ENCODE measurements at places on chromosomes 1 and 21.

DNA sequence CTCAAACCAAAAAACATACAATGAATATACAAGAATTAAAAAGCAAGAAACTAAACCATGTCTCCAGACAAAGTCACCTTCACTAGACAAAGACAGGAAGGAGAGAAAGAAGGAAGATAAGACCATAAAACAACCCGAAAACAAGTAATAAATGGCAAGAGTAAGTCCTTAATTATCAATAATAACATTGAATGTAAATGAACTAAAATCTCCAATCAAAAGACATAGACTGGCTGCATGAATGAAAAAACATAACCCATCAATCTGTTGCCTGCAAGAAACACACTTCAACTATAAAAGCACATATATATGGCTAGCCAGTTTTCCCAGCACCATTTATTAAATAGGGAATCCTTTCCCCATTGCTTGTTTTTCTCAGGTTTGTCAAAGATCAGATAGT lies 100.8 kb upstream of the SAMSN1 start:
- DNase-seq: no peak

GRCh38 chr21:36450511-36450910 lies 29.4 kb downstream of the CLDN14 start:
- DNase-seq: no peak

DNA sequence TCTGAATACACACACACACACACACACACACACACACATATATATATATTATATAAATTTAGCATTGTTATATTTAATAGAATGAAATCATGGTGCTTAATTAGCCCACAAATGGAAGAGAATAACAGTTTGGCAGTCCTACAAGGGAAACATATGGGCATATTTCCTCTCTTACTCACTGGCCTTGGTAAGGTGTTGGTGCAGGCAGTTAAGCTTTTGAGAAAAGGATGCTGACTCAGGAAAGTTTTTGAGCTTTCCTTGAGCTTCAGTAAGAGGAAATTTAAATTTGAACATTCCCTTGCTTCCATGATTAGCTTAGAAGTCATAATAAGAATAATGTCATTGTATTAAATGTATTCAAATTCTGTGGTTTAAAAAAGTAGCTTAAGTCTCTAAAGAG lies 37.0 kb upstream of the B3GALT5 start:
- DNase-seq: no peak

- DNase-seq: no peak
These were observed 279.7 kb downstream of the ST6GALNAC3 start for GRCh38 chr1:76354236-76354635.

DNA sequence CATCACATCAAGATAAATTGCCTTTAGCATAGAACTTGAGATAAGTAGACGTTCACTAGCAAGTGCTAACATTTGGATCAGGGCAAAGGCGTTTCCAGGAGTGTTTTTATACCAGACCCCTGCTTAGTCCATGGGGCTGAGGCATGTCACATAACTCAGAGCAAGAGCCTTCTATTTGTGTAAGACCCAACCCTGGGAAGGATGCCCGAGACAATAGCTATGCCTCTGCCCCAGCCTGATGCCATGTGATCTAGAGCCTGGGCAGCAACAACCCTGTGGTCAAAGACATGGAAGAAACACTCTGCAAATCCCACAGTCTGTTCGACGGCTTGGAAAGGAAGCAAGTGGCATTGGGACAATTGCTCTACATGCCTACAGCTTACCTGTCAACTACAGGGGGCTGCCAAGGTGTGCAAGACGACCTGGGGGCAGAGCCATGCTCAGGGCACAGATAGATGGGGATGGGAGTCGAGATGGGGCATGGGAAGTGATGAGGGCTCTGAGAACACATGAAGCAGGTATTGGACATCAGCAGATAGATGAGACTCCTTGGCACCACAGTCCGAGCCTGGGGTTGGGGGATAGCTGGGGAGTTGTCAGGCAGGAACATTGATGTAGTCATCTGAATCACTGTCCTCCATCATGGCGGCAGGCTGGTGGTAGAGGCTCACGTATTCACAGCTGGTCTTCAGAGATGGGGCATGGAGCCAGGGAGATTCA lies 7.3 kb downstream of the IL24 start:
- no peak for DNase-seq

DNA sequence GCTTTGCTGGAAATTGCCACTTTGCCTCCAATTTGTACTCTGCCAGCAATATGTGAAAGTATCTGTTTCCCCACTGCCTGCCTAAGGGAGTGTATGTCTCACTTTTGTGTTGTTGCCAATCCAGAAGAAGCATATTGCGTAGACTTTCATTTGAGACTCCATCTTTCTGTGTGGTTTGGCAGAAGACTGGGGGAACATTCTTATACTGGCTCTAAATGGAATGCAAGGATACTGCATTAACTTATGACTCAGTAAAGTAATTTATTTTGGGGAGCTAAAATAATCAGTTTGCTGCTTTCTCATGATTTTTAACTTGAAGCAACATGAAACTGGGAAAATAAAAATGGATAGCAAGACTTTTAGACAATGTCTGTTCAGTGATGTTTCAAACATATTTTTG lies 107.7 kb upstream of the TMPRSS2 start:
- no peak for DNase-seq

DNA sequence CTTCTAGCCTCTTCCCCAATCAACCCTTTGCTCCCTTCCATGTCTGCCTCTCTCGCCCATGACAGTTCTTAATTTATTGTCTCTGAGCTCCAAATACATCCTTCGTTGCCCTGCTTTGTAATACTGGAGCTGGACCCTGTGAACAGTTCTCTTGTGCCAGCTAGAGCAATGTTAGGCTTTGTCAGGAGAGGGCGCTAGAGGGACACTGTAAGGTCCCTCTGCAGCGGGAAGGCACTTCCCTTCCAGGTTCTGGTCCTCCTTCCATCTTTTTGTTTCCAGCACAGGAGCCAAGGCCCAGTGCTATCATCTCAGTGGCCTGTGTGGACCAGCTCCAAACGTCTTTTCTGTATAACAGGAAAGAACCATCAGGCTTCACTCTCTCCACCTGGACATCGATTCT lies 95.9 kb downstream of the PTPRU start:
- DNase-seq: no peak

DNA sequence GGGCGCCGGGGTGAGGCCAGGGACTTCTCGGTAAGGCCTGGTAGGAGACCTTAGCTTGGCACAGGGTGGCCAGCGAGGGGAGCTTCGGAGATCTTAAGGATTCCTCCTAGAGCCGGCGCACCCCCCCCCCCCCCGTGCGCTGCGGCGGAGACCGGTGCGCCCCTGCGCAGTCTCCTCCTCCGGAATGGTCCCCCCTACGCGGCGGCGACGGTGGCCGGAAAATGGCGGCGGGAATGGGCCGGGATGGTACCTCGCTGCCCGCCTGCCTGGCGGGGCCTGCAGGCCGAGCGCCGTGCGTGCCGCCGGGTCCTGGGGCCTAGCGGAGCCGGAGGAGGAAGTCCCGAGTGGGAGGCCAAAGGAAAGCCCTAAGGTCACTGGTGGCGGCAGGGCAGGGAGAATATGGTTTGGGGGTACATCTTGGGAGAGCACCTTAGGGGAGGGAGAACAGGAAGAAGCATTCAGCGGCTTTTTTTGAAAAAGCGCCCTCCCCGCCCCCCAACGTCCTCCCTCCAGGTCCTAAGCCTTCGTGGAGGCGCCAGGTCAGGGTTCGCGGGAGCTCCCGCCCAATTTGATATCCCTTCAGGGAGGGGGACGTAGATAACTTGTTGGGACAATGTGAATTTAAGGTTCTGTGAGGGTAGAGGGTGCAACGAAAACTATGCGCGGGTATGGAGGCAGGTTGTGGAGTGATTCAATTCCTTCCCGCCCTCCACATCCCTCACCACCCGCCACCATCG lies 429 bp downstream of the SRRM1 start:
- no peak for DNase-seq

DNA sequence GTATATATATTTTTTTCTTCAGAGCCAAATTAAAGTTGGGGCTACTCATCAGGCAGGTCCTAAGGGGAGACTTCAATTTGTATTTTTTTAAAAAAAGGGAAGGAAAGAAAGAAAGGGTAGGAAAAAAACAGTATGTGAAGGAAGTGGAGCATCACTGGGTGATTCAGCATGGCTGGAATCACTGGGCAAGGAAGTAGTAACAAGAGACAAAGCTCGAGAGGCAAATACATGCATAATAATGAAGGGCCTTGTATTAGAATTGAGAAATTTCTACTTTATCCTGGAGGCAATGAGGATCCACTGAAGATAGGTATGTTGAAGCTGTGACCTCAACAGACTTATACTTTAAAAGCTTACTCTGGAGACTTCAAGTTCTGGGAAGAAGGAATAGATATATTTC lies 184.4 kb downstream of the COQ8A start:
- DNase-seq: no peak

- DNase-seq: no peak
These were observed 61.9 kb downstream of the ERG start for GRCh38 chr21:38436341-38436740.

DNA sequence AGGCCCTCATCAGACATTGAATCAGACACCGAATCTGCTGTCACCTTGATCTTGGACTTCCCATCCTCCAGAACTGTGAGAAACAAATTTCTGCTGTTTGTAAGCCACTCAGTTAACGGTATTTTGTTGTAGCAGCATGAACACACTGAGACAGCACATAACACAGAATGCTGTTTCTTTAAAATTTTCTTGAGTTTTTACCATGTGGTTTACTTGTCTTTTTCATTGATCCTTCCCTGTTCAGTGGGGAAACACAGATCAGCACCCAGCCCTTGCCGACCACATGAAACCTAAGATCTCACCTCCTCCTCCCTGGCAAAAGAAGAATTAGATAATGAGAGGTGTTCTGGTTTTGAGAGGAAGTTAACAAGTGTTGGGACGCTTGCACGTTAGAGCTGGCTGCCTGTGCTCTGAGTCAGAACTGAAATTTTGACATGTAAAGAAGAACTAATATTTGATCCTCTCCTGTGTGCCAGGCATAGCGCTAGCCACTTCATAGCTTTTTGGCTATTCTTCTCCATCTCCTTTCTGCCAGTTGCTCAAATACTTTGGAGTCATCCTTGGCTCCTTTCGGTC lies 179.6 kb downstream of the DHRS3 start:
- DNase-seq: no peak

DNA sequence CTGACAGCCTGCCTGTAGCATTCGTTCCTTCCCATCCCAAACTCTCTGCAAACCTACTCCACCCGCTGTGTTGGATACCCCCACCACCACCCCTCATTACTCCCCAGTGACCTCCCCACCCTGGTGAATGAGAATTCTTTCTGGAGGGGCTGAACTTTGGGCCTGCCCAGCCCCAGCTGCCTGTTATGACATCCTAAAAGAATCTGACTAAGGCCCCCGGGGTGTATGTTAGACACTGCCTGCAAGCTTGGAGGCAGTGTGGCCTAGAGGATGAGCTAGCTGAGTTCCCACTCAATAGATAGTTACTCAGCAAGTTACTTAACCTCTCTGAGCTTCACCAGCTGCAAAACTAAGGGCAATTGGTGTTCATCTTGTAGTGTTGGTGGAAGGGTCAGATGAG lies 110.2 kb upstream of the FGGY start:
- DNase-seq: no peak

- DNase-seq: no peak
These were observed 634.0 kb downstream of the SMYD3 start for GRCh38 chr1:245873068-245873467.

DNA sequence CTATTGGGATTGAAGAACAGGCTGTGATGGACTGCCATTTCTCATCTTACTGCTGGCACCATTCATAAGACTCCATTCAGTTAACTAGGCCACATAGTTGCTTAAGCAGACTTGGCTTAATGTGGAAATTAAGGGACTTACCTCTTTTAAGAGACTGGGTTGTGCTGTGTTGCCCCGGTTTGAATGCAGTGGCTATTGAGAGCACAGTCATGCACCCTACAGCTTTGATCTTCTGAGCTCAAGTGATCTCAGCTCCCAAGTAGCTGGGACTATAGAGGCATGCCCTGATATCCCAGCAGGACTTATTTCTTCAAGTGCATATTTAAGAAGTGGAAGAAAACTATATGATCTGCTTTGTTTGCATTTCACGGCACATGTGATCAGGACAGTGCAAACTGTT lies 181.1 kb downstream of the RASAL2 start:
- no peak for DNase-seq

GRCh38 chr1:246949956-246950355 lies 18.2 kb upstream of the AHCTF1 start:
- no peak for DNase-seq

- no peak for DNase-seq
These were observed 176.2 kb downstream of the PGBD5 start for GRCh38 chr1:230249695-230250480.

GRCh38 chr1:7664893-7665250 lies 106.2 kb upstream of the VAMP3 start:
- DNase-seq: no peak

GRCh38 chr1:25661043-25661815 lies 44.6 kb downstream of the MAN1C1 start:
- no peak for DNase-seq

- DNase-seq: no peak
These were observed 261.6 kb downstream of the CAMTA1 start for GRCh38 chr1:7046891-7047290.

GRCh38 chr1:81809808-81810207 lies 9.1 kb downstream of the ADGRL2 start:
- no peak for DNase-seq

DNA sequence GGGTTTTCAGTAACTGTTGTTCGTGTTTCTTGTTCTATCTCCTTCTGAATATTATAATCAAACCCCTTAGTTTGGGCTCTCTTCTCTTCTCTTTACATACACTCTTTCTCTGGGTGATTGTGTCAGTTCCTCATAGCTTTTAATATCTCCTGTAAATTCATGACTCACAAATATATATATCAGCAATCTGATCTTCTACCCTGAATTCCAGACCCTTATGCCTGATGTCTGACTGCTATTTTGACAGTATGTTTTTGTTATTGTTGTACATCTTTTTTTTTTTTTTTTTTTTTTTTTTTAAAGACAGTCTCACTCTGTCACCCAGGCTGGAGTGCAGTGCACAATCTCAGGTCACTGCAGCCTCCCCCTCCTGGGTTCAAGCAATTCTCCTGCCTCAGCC lies 70.8 kb upstream of the MPC2 start:
- no peak for DNase-seq

- DNase-seq: no peak
These were observed 16.1 kb downstream of the TMEM201 start for GRCh38 chr1:9604836-9605235.
